ENCODE measurements at places on chromosomes 12 and 14.

DNA sequence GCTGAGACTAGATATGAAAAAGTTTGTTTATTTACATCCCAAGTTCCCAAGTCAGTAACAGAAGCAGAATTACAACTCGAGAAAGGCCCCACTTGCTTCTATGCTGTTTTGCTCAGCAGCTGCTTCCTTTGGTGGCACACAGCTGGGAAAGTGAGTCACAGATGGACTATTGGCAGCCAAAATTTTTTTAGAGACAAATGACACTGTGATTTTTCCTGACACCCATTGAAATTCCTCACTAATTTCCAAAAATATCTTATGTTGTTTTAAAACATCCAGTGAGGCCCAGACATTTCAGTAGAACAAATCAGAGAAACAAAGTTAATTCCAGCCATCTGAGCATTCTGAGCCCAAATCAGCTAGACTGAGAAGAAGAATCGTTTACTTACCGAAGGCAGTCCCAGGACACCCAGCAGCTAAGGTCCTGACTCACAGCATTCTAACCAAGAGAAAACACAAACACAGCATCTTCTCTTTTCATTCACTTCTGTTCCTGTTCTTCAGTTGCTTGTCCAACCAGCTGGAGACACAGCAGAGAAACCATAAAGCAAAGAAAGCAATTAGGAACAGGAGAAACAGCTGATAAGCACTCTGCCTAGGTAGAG, 188.3 kb downstream of the DAD1 start:
- DNase-seq = no peak

GRCh38 chr12:685388-685787, 22.1 kb upstream of the NINJ2 start:
- peak; percentile 58 for DNase-seq

DNA sequence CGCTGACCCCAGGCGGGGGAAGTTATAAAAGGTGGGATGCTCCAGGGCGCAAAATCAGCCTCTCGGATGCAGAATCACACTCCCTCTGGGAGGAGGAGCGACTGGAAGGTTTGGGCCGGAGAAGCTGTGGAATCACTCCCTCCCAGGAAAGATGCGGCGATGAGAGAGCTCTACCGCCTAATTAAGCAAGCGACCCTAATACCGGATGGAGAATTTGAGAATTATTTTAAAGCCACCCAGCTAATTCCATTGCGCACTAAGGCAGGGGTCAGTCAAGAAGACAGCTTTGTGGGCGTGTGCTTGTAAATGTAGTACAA, 1.9 kb downstream of the COL2A1 start:
- DNase-seq = no peak

GRCh38 chr14:68337279-68337678, 455.6 kb downstream of the ZFP36L1 start:
- DNase-seq = no peak

DNA sequence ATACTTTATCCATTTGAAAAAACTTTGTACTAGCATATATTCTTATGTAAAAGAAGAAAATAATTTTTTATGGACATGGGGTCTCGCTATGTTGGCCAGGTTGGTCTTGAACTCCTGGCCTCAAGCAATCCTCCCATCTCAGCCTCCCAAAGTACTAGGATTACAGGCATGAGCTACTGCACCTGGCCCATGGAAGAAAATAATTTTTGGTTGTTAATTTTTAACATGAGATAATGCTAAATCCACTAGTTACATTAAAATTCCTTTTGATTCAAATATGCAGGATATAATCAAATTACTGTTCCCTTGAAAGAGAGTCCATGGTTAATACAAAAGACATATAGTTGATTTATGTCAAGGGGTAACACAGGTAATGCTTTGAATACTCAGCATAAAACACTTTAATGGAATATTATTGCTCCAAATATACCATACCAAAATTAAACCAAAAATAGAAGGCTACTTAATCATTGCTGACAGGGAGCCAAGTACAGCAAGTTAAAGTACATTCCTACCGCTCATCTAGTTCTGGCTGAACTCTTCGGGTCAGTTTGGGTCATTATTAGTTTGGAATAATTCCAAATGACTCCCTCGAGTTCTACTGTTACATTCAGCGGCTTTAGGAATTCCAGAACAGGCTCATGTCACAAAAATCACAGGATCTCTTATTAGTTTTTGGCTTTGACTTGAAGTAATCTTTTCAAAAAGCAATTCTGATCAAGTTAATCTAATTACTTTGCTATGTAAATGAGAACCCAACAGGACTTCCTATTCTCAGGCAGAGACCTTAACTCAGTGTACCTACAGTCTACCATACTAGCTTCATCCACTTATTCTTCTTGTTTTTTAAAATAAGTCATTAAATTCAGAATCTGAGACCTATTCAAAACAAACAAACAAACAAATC, 6.1 kb downstream of the SOS2 start:
- DNase-seq = no peak

DNA sequence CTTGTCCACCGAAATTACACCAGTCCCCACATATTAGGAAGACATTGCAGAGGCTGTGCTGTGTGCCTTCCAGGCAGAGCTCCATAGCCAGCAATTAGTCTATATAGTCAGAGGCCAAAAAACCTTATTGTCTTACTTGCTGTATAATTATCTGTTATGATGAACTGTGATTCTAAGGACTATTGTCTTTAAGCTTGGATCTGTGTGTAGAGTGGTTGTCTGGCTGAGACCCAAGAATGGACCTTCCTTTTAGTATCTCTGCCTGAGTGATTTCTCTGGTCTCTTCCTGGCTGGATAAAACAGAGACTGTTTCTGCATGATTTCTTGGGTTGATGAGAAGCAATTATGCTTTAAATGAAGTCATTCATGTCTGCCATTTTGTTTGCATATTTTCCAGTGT, 465.3 kb downstream of the PRKD1 start:
- DNase-seq = no peak

GRCh38 chr12:57869298-57869926, 22.9 kb upstream of the CTDSP2 start:
- no peak for DNase-seq

DNA sequence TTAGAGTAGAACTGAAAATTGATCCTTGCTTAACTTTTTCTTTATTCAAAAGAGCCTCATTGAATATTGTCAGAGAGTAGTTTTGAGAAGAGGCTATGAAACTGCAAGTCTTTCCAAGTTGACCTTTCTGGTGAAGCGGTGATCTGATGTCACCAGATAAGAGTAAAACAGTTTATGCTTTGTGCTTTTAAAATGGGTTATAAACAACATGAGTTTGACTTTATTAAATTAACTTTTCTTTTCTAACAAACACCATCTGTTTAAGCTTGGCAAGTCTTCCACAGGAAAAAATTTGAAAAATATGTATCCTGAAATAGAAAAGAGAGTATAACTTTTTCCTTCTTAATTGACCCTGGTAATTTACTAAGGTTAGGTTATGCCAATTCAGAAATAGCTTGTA, 408.7 kb upstream of the NOVA1 start:
- DNase-seq = no peak

GRCh38 chr14:69873877-69874780, 5.1 kb upstream of the SMOC1 start:
- DNase-seq = no peak

GRCh38 chr12:16384732-16385131, 37.3 kb downstream of the MGST1 start:
- no peak for DNase-seq

DNA sequence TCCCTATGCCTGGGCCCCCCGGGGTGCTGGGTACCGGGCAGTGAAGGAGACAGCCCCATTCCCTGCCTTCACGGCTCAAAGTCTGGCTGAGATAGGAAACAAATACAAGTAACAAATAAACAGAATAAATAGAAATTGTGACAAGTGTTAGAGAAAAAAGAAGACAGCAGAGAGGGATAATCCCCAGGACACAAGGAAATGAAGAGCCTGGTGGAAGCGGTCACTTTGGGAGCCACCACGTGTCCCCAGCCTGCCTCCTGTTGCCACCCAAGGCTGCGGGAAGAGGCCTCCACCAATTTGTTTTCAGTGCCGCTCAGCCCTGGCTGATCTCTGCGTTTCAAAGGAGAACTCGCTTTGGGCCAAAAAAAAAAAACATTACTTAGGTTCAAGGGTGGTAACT, 31.2 kb downstream of the RBM19 start:
- DNase-seq = no peak

DNA sequence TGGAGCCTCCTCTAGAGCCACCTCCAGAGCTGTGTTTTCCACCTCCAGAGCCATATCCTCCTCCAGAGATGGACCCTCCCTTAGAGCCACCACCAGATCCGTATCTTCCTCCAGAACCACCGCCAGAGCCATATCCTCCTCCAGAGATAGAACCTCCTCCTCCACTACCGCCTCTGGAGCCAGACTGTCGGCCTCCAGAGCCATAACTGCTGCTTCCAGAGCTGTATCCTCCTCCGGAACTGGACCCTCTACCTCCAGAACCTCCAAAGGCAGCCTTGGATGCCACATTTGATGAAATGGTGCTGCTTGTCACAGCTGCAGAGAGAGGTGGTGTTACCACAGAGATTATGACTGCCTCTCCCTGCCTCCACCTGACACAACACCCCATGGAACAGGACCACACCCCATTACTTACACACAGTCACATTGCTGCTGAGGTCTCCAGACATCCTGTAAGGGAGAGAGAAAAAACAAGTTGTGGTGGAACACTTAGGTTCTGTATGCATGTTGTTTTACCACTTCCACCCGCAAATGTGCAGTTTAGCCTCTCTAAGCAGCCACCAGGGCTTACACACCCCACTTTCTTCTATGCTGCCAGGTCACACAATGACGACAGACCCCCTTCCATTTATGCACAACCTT, 6.8 kb downstream of the KRT2 start:
- peak; percentile 3 for DNase-seq

GRCh38 chr12:113861708-113862312, 104.3 kb downstream of the RBM19 start:
- DNase-seq = no peak

- DNase-seq = no peak
Observed at GRCh38 chr14:57352396-57353170, 37.8 kb upstream of the NAA30 start.

DNA sequence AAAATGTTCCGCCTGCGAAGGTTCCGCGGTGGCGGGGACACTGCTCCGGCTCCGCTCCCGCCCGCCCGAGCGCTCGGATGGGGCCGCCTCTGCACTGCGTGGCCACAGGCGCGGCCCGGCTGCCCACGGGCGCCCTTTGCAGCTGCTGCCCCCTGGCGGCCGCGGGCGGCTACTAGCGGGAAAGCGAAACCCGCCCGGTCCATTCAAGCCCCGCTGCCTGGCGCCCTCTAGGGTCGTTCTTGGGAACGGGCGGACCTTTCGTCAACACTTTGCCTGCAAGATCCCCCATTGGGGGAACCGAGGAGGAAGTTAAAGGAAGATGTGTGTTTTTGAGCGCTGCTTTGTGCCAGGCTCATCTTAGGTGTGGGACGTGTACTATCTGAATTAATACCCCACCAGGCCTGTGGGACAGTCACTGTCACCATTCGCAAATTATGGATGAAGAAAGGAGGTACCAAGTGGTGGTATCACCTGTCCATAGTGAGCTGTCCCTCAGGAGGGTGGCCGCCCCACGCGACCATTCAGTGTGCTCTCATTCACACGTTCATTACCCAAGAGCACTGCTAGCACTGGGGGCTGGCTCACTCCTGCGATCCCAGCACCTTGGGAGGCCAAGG, 19.4 kb downstream of the GPR132 start:
- peak; percentile 84 for DNase-seq

DNA sequence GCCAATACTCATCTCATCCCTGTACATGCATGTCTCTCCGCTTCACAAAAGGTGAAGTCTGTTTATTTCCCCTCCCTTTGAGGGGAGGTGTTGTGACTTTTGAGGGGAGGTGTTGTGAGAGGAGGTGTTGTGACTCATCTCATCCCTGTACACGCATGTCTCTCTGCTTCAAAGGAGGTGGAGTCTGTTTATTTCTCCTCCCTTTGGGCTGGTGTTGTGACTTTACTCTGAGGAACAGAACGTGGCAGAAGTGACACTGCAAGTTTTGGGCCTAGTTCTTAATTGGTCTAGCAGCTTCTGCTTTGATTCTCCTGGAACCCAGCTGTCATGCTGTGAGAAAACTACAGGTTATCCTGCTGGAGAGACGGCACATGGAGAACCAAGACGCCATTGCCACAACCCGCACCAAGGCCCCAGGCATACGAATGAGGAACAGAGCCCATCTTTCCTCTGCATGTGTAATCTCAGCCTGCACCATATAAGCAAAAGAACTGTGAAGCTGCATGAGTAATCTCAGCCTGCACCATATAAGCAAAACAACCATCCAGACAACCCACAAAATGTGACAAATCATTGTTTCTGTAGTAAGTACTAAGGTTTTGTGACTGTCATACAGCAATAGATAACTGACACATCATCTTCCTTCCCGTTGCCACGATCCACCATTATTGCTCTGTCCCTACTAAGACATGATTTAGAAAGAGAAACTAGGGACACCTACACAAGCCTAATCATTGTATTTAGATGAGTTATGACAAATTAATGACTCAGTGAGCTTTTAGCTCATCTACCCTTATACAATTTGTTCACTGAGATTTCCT, 30.0 kb downstream of the GALNT4 start:
- peak; percentile 36 for DNase-seq

- no peak for DNase-seq
Observed at GRCh38 chr12:49019120-49019430, 499 bp upstream of the PRKAG1 start.

- peak; percentile 10 for DNase-seq
Observed at GRCh38 chr12:5003025-5003666, 40.5 kb upstream of the KCNA5 start.

DNA sequence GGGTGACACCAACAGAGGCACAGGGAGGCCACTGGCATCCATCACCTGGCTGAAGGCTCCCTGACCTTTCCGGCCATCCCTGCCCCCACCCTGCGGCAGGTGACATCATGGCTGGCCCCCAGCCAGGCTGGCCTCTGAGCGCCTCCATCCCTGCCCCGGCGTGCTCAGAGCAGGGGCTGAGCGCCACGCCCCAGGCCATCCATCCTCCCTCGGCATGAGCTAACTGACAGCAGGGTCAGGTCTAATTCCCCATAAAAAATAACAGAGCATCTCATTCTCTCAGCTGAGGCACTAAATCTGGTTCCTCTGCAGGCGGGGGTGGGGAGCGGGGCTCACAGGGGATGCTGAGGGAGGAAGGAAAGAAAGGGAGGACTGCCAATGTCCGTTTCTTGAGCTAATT, 50.7 kb downstream of the PRIMA1 start:
- DNase-seq = no peak

GRCh38 chr14:77006132-77006531, 22.4 kb downstream of the IRF2BPL start:
- DNase-seq = no peak

- no peak for DNase-seq
Observed at GRCh38 chr14:83575301-83575700, 1954.6 kb upstream of the FLRT2 start.

All from stimulated activated CD8-positive, alpha-beta memory T cell treated with anti-CD3 and anti-CD28 coated beads, Interleukin-15, amount 100 ng/mL, for 48 hours (primary cell).